ENCODE measurements at places on chromosomes 5 and 9. TPM values are rescaled to one million over a fixed set of nuclear protein-coding genes. Genes with fewer than 3 reads are reported as not detected.

The RNF183 gene
- total RNA-seq: not detected

The DTWD2 gene
- total RNA-seq: 10.8 TPM

The PPP6C gene
- total RNA-seq: 27.4 TPM

The DUSP1 gene
- 246 TPM for total RNA-seq

The DND1 gene
- total RNA-seq: not detected

The DAB2IP gene
- 47.9 TPM for total RNA-seq

The CCL28 gene
- 1.3 TPM for total RNA-seq

The TPRN gene
- 8.1 TPM for total RNA-seq

The POU5F2 gene
- 1.3 TPM for total RNA-seq

The CATSPER3 gene
- total RNA-seq: not detected

The PCDHGA11 gene
- 11.0 TPM for total RNA-seq

The ORM2 gene
- total RNA-seq: not detected

The SCAI gene
- 9.1 TPM for total RNA-seq

Measured in fibroblast of villous mesenchyme (primary cell).